A673 (cell line): ENCODE measurements at places on chromosomes 13 and 19.

DNA sequence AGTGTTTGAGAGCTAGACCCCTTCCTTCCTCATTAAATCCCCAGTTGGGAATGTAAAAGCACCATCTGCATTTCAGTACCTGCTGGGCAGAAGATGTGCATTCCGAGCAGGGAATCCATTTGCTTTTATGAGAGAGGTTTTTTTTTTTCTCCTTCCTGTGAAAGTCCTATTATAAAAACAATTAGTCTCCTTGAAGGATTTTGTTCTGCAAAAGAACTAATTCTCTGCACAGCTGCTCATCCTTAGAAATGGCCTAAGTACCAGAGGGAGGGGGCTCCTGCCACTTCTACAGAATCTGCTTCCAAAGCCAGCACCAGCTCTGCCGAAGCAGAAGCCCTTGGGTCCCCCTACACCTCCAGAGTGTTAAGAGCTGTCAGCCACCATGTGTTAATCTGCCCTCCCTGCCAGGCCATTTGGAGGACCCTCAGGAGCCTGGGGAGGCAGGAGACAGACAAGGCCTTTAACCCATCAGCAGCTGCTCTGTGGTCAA is 36.4 kb upstream of the SERPINE3 start:
- DNase-seq: no peak

- DNase-seq: no peak
Measured at GRCh38 chr19:37874784-37875183, 31.6 kb downstream of the WDR87 start.

DNA sequence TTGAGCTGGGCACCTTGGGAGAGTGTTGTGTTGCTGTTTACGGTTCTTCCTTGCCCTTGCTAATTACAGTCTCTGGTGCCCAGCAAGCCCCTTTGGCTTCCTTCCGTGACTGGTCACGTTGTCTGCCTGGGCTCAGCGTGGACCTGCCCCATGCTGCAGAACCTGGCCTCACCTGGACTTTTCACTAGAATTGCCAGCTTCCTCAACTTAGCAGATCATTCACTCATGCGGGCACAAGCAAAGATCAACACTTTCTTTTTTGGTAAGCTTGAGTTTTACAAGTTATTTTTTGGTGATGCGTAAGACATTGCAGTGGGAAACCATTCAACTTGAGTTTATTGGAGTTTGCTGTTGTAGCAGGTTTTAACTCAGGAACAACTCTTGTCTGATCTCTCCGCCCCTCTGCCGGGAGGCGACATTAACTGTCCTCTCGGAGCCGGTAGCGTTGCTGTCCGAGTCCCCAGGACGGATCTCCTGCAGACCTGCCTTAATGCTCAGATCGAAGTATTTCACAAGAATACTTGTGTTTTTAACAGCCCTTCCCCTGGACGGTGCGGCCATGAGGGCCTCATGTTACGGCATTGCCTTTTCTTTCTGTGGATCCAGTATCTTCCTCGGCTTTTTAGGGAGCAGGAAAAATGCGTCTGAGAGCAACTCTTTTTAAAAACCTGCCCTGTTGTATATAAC is 15.7 kb upstream of the TEX29 start:
- no peak for DNase-seq

- DNase-seq: no peak
Measured at GRCh38 chr13:49165798-49166752, 54.1 kb upstream of the MLNR start.

GRCh38 chr19:39237200-39238184 is 7.3 kb downstream of the IFNL3 start:
- no peak for DNase-seq

DNA sequence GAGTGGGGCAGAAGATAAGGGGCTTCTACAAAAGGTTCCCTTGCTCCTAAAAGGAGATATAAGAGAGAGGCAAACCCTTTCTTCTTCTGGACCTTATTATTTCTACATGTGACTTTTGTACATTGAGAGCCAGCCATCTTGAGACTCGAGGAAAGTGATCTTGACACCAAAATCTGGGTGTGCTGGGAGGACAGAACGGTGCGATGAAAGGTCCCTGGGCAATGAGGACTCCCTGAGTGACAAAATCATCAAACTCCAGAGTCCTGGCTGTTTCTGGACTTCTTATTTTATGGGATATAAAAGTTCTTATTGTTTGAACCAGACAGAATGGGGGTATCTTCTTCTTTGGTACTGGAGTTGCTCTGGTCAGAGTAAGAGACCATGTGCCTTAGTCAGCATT is 411.0 kb downstream of the ZNF536 start:
- DNase-seq: no peak

GRCh38 chr13:92196591-92197256 is 798.3 kb downstream of the GPC5 start:
- no peak for DNase-seq

- peak; percentile 80 for DNase-seq
Measured at GRCh38 chr13:101892296-101892695, 439.8 kb downstream of the ITGBL1 start.

DNA sequence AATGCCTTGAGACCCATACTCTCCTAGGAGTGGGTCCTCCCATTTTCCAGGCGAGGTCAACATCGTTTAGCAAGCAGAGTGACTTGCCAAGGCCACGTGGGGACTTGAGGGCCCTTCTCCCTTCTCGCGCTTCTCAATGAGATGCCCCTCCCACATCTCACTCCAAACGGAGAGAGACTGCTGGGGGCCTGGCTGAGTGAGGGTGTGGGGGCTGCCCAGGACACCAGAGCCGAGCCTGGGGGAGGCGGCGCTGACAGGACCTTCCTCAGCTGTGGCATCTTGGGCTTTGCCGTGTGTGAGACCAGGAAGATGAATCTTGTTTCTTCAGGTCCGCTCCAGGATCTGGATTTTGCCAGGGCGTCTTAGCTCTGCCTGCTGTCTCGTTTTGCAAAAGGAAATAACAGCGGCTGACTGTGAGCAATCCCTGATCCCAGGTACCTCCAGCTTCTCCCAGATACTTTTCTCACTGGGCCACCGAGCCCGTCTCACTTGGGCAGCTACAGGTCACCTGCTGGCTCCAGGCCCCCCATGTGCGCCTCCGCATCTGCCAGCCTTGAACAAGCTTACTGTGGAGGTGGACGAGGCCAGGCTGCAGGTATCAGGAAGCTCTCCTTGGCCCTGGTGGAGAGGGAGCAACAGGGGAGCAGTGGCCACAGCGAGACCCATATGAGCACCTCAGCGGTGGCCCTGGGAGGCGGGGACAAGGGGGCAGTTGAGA is 6.0 kb downstream of the COX6B2 start:
- no peak for DNase-seq
